ENCODE measurements at places on chromosomes 11 and 22.
A peak's percentile ranks its signal among the peaks of the same experiment; 100 is the strongest.

DNA sequence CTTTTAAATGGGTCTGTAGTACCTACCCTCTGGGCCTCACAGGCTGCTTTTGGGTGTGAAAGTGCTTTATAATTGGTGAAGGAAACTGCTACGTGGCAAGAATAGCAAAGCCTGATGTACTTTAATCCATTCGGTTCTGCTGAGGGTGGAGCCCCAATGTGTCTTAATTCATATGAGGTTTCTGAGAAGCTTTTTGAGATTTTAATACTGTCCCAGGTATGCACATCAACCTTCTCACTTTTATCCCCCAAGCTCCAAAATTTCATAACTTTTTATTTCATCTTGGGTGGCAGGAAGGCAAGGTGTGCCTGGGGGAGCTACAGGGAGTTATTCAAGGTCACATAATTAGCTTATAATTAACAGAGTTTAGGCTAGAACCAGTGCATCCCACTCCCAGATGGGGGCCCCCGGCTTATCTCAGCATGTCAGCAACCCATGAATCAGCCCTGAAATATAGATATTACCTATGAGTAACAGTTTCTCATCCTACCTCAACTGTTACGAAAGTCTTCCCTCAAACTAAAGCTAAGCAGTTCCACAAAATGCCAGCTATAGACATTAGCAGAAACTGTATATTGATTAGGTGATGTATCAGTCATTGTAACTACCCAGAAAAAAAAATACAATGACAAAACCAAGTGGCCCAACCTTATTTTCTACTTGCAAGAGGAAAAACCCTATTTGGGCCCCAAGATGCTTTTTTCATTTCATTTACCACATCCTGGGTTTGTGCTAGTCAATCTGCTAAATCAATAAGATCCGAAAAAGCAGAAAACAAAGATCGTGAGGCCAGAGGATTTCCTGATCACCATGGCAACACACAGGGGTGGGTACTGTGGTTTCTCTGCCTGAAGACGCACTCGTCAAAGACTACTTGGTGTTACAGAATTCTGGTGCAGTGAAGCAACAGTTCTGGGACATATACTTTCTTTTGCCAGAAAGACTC lies 26.7 kb downstream of the CD44 start:
- no peaks in the 10 kb centered on the region for H3K36me3 ChIP-seq
- DNase-seq = peak; percentile 96
- peak overlapping the region; percentile 51 for H3K4me3 ChIP-seq

DNA sequence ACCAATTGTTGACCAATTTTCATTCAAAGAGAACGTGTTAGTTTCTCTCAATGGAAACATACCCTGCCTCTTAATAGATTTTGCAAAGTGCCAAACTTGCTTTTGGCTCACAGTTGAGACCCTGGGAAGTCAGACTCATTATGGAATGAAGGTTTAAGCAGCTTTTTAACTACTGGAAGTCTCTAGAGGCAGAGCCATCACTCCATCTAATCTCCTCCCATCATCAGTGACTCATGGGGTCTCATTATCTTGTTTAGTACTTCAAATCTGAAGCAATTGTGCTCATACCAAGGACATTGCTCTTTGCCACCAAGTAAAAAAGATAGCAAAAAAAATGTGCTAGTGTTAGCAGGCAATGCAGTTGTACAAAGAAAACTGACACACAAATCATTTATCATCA lies 537.1 kb upstream of the LRRC4C start:
- no peaks in the 10 kb centered on the region for H3K4me1 ChIP-seq
- no peaks in the 10 kb centered on the region for H3K27me3 ChIP-seq
- no peak overlapping the region for H3K27ac ChIP-seq
- no peak overlapping the region for H3K4me3 ChIP-seq

- H3K4me3 ChIP-seq = peak within 1 kb of the TSS; percentile 30
- H3K27ac ChIP-seq = no peak within 1 kb of the TSS
- no peaks in the 10 kb centered on the region for H3K36me3 ChIP-seq
Observed at GRCh38 chr11:64971421-64972233, at the start of gene MAJIN. Gene MAJIN (minus strand): TSS chr11:64972108. CDS start chr11:64959405, 12,703 bp downstream.

DNA sequence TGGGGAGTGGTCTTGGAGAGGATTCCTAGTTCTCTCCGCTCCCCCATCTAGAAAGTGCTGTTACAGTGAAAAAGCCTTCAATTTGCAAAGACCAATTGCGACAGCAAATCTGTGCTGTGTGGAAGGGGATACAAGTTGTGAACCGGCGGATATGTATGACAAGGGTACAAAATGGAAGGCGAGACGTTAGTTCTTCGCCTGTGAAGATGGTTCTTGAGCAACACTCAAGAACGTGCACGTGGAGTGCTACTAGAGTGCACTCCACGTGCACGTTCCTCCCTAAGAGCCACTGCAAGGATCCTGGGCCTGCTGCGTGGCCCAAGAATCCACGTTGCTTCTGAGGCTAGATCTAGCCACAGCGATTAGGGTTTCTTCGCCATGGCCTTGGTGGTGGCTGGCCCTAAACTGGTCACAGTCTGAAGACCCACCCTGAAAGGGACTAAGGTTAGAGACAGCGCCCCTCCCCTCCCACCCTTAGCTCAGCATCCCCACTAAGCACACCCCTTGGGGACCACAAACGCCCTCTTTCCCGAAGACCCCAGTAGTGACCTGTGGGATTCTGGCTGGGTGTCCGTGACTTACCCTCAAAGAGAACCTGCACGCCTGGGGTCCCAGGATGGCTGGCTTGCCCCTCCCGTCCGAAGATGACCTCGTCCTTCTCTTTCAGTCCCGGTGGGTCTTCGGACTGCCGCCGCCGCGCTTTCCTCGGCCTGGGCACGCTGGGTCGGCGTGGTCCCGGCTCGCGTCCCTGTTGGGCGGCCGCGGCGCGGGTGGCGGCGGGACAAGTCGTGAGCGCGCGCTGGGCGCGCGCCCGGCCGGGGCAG lies 519 bp upstream of the PDE3B start:
- peak; percentile 30 for DNase-seq
- peak overlapping the region; percentile 60 for H3K4me3 ChIP-seq
- H3K27ac ChIP-seq = peak overlapping the region; percentile 47

DNA sequence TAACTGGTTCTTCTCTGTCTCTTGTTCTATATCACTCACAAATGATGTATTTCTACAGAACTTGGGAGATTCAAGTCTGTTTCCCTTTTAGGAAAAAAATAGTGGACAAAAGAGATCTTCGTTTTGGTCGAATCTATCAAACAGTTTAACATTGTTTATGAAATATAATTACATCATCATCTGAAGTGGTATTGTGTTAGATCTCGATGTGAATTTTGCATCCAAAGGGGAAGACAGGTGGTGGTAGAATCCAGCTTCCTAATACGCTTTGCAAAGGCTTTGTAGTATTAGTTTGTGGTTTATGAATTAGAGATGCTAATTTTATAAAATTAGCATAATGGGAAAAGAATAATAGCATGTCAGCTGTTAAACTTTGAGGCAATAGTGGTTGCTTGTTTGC lies 3.4 kb downstream of the SIK2 start:
- no peaks in the 10 kb centered on the region for H3K36me3 ChIP-seq
- H3K27ac ChIP-seq = no peak overlapping the region
- no peak for DNase-seq
- peaks cover 27% of the 10 kb centered on the region for H3K4me1 ChIP-seq

DNA sequence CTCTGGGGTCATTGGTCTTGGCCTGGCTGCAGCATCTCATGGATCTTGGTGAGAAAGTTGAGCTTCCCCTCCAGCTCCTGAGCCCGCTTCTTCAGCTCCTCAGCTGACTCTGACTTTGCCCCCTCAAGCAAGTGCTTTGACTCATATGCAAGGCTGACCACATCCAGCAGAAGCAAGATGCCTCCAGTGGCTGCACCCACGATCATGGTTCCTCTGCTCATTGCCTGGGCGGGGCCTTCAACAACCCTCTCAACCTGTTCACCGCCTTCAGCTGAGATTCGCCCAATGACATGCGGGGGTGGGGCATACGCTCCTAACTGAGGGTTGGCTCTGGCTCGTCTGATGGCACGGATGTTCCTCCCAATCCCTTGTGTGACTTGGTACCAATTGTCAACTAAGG lies 11.9 kb downstream of the APOL2 start:
- no peaks in the 10 kb centered on the region for H3K27me3 ChIP-seq
- no peak overlapping the region for H3K4me3 ChIP-seq
- H3K4me1 ChIP-seq = no peaks in the 10 kb centered on the region
- DNase-seq = no peak

DNA sequence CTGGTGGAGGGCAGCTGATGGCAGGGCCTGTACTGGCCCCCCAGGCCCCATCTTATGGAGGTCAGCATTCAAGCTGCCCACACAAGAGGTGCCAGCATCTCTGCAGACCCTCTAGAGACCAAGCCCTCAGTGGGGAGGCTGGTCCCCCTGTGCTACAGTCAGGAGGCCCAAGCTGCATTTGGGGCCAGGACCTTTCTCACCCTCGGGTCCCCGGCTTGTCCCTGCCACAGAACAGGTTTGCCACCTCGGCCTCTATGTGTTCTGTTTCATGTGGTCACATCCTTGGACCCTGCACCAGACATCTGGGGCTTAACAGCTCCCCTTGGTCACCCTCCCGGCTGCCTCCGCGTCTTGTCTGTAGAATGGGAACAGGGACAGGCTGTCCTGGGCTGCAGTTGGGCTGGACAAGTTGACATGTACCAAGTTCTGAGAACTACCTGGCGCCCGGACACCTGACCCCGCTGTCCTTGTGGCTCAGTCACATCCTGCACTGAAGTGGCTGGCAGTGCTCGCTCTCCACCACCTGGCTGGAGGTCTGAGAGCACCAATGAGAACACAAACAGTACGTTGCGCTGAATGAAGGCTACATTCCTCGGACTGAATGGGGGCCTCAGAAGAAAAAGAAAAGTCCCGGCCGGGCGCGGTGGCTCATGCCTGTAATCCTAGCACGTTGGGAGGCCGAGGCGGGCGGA lies 2.7 kb upstream of the PLXNB2 start:
- no peak overlapping the region for H3K4me3 ChIP-seq
- peaks cover 15% of the 10 kb centered on the region for H3K4me1 ChIP-seq
- H3K27ac ChIP-seq = no peak overlapping the region
- no peaks in the 10 kb centered on the region for H3K36me3 ChIP-seq

DNA sequence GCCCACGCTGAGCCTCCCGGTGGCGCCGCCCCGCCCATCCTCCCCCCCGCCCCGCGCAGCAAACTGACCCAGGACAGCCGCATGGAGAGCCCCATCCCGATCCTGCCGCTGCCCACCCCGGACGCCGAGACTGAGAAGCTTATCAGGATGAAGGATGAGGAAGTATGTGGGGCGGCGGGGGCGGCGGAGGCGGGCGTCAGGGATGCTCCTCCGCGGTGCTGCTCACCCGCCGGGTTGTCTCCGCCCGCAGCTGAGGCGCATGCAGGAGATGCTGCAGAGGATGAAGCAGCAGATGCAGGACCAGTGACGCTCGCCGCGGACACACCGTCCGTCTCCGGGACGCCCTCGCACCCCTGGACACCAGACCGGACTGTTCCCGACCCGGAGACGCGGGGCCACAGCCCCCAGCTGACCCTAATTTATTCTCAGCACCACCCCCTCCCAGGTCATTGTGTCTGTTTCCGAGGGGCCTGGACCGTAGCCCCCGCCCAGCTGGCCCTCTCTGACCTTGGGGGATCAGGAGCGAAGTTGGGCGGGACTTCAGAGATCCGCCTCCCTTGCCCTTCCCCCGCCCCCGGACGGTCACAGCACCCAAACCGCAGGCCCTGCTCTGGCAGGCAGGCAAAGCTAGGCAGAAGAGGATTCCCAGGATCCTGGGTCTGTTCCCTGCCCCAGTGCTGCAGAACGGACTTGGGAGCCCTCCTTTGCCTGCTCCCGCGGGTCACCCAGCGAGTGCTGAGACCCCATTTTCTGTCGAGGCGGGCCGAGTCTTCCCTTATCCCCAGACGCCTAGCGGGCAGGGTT lies 959 bp upstream of the GP1BB start:
- peak overlapping the region; percentile 27 for H3K4me3 ChIP-seq
- peaks cover 7% of the 10 kb centered on the region for H3K36me3 ChIP-seq
- peaks cover 21% of the 10 kb centered on the region for H3K4me1 ChIP-seq
- H3K27ac ChIP-seq = peak overlapping the region; percentile 72

DNA sequence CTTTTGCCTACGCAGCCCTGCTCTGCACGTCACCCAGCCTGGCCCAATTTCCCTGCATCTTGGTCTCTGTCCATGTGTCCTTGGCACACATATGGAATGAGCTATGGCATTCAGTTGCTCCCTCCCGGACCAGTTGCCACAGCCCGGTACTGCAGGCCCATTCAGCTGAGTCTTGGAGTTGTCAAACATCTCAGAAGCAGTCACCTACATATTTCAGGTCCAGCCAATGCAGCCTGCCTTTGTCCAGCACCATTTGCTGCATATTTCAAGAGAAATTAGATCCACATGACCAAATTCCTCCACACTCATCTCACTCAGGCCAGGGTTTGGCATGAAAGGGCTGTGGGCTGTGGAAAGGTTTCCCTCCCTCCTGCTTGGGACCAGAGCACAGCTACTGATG lies 76.8 kb downstream of the MN1 start:
- no peaks in the 10 kb centered on the region for H3K4me1 ChIP-seq
- no peaks in the 10 kb centered on the region for H3K27me3 ChIP-seq
- no peak overlapping the region for H3K4me3 ChIP-seq
- H3K27ac ChIP-seq = no peak overlapping the region
- no peaks in the 10 kb centered on the region for H3K36me3 ChIP-seq

DNA sequence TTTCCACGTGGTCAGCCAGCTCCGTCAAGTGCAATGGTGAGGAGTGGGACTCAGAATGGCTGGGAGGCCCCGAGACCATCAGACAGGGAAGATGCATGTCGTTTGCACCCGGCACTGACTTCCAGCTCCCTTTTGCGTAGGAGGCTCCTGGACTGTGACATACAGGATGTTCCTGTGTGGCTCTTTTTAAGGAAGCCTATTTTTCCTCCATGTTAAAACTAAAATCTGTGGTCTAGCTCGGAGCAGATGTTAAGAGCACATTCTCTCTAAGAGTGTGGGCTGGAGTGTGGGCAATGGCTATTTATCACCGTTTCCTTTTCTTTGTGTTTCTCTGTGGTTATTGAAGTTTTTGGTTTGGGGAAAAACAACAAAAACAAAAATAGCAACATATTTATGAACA lies 40.9 kb upstream of the AMPD3 start:
- H3K36me3 ChIP-seq = no peaks in the 10 kb centered on the region
- H3K4me3 ChIP-seq = no peak overlapping the region
- no peaks in the 10 kb centered on the region for H3K27me3 ChIP-seq

DNA sequence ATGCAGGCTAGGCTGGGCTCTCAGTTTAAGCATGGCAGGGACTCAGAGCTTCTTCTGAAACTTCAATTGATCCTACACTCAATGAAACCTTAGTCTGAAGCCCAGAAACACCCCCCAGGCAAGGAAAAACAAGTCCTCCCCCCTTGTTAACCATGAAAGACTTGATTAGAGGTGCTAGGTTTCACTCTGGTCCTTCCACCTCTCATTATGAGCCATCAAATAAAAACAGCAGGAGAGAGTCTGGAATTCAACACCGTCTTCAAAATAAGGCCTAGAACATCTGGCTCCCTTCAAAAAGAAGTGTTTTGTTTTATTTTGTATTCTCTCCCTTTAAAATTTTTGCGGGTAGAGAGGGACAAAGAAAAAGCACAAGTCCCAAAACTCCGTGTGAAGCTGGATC lies 95.7 kb downstream of the NAT10 start:
- no peaks in the 10 kb centered on the region for H3K27me3 ChIP-seq
- H3K4me1 ChIP-seq = peaks cover 6% of the 10 kb centered on the region
- no peak overlapping the region for H3K4me3 ChIP-seq

All from CD8-positive, alpha-beta memory T cell (primary cell).